ENCODE measurements at places on chromosomes 16 and 17.

DNA sequence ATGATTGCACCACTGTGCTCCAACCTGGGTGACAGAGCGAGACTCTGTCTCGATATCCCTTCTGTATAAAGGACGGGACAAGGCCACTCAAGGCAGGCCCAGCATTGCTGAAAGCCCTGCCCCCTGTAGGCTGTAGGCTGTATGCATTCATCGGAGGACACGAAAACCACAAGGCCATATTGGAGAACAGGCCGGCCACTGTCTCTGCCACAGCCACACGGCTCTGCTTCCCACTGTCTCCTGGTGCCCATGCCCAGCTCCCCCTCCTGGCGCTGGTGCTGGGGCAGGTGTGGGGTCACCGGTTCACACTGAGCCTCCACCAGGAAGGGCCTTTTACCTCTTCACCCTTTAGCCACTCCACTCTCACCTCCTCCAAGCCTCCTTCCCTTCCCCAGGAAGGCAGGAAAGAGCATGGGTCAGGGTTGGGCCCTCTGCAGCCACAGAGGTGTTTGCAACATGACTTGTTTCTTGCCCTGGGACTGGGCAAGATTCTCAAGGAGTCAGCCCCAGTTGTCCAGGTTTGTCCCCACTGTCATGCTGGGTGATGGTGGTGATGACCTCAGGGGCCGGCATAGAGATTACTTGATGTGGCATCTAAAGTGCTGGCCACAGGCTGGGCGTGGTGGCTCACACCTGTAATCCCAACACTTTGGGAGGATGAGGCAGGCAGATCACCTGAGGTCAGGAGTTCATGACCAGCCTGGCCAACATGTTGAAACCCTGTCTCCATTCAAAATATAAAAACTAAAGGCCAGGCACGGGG is 5.3 kb upstream of the NTN3 start:
- no peak for DNase-seq

DNA sequence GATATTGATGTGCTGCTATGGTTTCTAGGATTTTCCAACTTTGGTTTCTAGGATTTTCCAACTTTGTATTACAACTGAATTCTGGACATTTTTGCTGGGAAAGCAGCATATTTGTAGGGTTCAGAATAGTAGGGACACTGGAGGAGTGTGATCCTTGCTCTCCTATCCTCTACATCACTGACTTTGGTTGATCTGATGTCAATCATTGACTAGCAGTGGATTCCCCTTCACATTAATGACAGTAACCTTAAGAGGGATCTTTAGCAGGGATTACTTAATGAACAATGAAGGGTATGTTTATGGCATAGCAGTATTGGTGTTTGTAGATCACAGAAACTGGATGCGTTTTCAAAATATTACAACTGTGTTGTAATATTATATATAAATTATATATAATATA is 67.4 kb downstream of the MAP2K4 start:
- DNase-seq = no peak

DNA sequence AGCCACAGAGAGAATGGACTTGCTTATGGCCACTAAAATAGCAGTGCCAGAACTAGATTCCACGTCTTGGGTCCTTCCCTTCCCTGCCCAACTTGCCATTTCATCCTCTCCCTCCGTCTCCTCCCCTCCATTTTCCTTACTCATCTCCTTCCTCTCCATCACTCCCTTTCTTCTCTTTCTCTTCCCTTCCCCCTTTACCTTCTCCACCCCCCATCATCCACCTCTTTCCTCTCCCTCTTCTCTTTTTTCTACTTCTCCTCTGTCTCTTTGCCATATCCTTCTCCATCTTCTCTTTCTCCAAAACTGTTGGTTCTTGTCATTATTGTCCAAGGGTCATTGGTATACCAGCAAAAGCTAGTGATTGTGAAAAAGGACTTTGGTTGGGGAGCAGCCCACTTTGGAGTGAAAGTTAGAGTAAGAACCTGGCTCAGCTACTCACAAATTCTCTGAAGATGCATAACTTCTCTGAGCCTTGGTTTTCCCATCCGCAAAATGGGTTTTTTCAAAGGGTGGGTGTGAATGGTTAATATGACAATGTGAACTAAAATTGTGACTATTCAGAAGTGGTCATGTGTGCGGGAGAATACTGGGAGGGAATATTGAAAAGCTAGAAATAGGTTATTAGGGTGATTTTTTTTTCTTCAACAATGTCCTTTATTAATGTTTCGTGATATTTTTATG is 393.8 kb downstream of the XYLT1 start:
- no peak for DNase-seq

DNA sequence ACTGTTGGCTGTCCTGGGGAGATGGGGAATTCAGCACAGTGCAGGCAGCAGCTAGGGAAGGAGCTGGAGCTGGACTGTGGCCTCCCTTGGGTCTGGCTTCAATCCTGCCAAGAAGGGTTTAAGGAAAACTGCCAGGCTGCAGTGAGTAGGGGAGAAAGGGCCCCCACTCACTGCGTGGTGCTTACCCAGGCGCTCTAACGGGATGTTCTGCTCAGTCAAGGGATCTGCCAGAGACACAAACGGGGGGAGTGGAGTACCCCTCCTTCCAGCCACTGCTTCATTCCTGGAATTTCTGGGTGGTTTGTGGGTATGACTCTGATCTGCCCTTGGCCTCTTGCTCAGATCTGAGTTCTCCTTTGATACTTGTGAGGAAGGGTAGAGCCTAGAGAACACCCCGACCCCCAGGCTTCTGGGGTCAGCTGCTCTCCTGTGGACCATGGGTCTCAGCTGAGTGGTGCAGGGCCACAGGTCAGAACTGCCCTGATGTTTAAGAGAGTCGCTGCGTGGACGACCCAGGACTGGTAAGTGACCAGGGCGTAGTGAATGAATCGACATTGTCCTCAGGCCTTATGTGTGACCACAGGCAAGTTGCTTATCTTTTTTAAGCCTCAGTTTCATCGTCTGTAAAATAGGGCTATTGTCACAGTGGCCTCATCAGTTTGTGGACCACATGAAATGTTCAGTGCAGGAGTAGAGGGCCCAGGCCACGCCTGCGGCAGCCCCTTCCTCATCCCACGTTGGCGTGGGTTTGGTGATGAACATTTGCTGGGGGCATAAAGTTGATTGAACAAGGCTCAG is 9.6 kb downstream of the CRISPLD2 start:
- DNase-seq = peak; percentile 77

GRCh38 chr17:42277342-42277712 is 1.1 kb upstream of the STAT5B start:
- no peak for DNase-seq

DNA sequence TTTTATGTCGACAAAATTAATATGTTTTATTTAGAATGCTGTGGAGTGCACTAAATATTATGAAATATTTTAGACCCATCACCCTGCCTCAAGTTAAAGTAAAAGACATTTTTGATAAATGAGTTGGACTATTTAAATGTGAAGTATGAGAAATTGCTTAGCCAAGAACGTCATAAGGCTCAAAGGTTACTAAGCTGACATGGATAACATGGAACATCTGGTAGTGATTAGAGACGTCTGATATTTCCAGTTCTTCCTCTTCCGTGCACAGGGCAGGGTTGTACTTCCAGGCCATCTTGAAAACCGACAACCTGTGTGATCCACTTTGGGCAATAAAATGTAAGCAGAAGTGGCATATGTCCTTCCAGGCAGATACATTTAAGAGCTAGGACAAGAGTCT is 7.2 kb upstream of the CCL8 start:
- DNase-seq = no peak

DNA sequence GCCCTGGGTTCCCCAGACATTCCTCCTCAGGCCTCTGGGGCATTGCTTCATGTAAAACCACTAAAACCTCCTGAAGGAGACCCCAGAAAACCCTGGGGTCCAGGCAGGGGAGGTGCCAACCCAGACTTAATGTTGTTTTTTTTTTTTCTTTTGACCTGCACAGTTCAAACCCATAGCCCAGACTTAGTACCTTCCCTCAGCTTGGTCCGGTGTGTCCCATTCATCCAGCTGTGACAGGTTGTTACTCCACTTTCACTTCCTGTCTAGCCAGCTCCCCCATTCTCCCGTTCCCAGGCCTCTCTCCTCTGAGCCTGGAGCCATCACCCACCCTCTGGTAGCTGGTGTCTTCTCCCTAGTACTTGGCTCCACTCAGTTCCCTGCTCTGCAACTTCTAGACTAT is 4.8 kb downstream of the CDR2L start:
- DNase-seq = no peak

DNA sequence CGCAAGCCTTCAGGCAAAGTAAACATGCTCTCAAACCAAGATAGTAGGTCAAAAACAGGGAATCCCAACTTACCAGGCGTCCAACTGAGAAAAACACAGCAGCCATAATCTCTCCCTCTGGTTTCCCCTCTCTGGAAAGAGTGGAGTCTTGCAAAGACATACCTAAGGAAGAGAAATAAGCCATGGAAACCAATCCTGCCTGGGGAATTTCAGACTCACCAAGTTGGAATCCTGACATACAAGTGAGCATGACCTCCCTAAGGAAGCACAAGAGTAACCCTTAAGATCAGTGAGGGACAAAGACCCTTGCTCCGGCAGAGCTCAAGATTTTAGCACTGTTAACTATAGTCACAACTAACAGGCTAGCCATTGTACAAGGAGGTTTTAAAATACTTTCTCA is 4.1 kb downstream of the ZNF624 start:
- no peak for DNase-seq

- DNase-seq = no peak
Observed at GRCh38 chr17:77396610-77397009, 255.8 kb downstream of the SEC14L1 start.

DNA sequence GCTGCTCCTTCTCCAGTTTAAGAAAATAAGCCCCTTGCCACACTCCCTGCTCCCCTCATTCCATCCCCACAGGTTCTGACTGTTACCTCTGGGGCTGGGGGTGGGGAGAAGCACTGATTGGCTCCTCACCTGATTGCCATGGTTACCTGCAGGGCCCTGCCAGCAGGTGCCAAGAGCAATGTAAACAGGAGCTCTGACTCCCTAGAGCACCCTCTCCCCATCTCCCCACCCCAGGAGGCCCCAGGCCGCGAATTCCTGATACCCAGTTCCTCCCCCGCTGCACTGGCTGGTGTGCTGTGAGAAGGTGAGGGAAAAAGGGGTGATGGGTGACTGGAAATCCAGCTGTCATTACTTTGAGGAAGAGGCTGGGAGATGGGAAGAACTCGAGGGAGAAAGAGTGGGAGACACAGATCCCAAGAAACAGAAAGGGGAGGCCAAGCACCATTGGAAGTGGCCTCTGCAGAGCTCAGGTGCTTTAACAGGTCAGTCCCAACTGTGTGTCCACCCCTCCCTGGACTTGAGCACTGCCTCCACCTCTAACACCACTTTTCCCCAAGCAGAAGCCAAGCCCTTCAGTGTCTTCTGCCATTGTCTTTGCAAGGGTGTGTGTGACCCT is 4.5 kb downstream of the PCGF2 start:
- DNase-seq = no peak

DNA sequence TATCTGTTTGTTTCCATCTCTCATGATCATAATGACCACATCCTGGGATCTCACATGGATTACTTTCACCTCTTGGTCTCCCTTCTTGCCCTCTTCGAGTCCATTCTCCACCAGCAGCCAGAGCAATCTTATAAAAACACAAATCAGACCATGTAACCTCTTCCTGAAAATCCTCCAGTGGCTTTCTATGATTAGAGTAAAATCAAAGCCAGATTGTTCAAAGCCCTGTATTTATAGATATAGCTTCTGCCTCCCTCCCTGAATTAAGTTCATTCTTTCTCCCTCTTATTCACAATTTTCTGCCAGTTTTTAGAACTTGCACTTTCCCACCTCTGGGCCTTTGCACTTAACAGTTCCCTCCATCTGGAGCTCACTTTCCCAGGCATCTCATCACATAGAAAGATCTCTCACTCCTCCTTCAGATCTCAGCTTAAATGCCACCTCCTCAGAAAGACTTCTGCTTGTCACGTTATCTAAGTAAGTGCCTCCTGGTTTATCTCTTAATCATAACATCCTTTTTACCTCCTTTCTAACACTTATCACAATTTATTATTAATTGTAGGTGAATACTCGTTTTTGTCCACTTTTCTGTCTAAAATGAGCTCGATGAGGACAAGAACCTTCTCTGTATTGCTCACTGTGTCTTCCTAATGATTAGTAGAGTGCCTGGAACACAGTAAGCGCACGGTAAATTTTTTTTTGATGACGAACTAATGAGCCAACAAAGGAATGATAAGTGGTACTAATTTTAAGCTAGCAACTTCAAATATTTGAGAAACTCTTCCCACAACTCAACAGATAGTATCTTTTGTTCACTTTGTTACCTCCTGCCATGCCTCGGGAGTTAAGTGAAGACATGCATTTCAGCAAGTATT is 80.5 kb downstream of the CYB561 start:
- no peak for DNase-seq

DNA sequence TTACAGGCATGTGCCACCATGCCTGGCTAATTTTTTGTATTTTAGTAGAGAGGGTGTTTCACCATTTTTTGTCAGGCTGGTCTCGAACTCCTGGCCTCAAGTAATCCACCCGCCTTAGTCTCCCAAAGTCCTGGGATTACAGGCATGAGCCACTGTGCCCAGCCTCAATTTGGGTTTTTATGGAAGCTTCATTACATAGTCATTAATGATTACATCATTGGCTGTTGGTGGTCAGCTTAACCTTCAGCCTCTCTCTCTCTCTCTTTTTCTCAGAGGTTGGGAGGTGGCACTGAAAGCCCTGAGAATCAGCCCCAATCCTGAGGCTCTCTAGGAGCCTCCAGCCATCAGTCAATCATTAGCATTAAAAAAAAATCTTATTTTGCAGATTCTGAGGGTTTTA is 45.3 kb downstream of the C17orf58 start:
- no peak for DNase-seq

Measured in femur (tissue), 1 donor.